ENCODE measurements at places on chromosomes 3 and 15.

DNA sequence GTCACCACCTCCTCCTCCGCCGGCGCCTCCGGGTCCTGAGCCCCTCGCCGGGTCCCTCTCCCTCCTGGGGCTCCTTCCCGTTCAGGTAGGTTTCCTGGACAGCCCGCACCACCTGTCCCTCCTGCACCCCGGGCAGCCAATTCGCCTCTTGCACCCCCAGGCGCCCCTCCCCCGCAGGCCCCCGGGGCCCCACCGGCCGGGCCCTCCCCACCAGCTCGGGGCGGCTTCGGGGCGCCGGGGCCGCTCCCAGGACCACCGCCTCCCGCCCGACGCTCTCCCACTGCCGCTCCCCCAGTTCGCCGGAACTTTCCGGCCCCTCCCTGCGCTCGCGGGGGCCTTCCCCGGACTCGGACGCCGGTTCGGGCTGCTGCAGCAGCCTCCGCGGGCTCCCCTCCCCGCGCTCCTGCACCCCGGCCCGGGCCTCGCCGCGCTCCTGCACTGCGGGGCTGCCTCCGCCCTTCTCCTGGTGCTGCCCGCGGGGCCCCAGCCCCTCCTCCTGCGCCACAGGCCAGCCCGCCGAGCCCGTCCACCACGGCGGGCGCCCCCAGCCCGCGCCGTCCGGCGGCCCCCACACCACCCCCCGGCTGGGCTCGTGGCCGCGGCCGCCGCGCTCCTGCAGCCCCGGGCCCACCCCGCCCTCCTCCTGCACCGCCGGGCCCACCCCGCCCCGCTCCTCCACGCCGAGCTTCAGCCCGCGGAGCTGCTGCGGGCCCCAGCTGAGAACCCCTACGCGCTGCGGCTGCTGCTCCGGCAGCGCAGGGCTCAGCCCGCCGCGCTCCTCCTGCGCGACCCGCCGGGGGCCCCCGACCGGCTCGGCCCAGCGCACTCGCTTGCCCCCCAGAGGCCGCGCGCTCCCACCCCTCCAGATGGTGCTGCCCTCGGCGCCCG lies 587 bp upstream of the TNK2 start:
- DNase-seq, result peak; percentile 72

DNA sequence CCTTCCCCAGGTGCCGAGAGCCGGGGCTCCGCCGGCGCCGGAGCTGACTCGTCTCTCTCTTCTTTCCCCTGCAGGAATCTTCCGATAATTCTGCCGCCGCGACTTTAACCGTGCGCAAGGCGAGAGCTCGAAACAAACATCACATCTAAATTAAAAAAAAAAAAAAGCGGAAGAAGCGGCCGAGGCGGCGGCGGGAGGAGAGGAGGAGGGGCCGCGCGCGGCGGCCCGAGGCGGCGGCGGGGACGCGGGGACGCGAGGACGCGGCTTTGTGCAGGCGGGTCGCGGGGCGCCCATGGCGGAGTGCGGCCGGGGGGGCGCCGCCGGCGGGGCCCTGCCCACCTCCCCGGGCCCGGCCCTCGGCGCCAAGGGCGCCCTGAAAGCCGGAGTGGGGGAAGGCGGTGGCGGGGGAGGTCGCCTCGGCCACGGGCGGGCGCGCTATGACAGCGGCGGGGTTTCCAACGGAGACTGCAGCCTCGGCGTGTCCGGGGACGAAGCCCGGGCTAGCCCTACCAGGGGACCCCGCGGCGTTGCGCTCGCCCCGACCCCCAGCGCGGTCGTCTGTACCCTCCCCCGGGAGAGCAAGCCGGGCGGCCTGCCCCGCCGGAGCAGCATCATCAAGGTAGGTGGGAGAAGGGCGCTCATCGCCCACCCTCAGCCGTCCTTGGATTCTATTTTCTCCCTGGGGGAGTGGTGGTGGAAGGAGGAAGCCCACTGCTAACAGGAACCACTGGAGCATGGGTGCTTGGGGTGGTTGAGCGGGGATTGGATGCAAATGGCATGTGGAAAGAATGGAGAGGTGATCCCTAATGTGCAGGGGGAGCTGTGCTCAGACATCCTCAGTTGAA lies at the start of gene PLCL2:
Gene PLCL2, plus strand, starts transcription at position 208 of the 845 bp plus-strand sequence. Its CDS starts 85 bp downstream, at position 293.
- DNase-seq, result peak; percentile 77

DNA sequence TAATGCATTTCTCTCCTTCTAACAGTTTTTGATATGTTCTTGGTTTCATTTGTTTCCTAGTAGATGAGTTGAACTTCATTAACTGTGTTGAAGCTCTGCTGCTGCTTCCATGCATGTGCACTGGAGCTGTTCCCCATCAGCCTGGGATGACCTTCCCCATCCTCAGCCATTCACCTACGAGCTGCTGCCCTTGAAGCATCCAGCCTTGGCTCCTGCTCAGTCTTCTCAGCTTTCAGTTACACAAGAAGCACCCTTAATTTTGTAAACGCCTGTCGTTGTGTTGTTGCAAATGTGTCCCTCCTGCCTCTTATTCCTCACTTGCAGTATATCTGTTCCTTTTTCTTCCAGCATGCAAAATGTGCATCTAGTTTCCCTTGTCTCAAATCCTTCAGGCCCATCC lies 8.5 kb upstream of the ZXDC start:
- DNase-seq, result no peak

GRCh38 chr3:126121632-126122031 lies 37.7 kb upstream of the SLC41A3 start:
- DNase-seq, result peak; percentile 13

- peak; percentile 80 for DNase-seq
Observed at GRCh38 chr3:13884851-13885703, 5.2 kb upstream of the WNT7A start.

GRCh38 chr3:17234382-17234781 lies 349.6 kb downstream of the PLCL2 start:
- DNase-seq, result no peak

GRCh38 chr15:48233246-48233645 lies 27.1 kb downstream of the SLC12A1 start:
- DNase-seq, result no peak

- peak; percentile 54 for DNase-seq
Observed at GRCh38 chr15:31387479-31388118, 61.0 kb downstream of the KLF13 start.

- DNase-seq, result peak; percentile 85
Observed at GRCh38 chr15:69755551-69756310, 303.1 kb downstream of the RPLP1 start.

- peak; percentile 91 for DNase-seq
Observed at GRCh38 chr3:48435774-48436476, 4.0 kb downstream of the CCDC51 start.

- peak; percentile 44 for DNase-seq
Observed at GRCh38 chr15:51936105-51936478, 35.5 kb downstream of the LEO1 start.

- no peak for DNase-seq
Observed at GRCh38 chr3:45817831-45818522, 21.6 kb upstream of the SLC6A20 start.

DNA sequence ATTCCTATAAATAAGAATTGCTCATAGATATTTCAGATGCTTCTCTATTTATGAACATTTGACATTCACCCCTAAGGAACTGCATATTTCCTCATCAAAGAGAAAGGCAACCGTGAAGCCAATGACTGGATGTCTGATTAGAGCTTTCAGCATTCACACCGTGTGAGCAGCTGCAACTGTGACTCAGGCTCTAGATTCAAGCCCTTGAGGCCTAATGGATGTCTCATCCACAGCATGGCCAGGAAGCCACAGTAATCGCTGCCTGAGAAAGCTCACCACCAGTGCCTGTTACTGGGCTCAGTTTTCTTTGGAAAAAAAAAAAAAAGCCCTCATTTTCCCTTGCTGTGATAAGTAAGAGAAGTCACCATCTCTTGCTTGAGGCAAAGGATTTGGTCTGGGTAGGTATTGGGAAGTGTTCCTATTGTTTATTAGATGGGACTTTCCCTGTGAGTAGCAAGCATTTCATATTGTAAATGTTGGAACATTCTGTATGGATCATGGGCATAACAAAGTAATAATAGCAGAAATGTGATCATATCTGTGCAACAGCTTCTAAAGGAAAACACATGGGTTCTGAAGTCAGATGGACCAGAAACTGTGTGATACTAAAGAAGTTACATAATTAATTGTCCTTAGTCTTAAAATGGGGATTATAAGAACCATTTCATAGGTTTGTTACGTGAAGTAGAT lies 783.7 kb downstream of the AGBL1 start:
- no peak for DNase-seq

DNA sequence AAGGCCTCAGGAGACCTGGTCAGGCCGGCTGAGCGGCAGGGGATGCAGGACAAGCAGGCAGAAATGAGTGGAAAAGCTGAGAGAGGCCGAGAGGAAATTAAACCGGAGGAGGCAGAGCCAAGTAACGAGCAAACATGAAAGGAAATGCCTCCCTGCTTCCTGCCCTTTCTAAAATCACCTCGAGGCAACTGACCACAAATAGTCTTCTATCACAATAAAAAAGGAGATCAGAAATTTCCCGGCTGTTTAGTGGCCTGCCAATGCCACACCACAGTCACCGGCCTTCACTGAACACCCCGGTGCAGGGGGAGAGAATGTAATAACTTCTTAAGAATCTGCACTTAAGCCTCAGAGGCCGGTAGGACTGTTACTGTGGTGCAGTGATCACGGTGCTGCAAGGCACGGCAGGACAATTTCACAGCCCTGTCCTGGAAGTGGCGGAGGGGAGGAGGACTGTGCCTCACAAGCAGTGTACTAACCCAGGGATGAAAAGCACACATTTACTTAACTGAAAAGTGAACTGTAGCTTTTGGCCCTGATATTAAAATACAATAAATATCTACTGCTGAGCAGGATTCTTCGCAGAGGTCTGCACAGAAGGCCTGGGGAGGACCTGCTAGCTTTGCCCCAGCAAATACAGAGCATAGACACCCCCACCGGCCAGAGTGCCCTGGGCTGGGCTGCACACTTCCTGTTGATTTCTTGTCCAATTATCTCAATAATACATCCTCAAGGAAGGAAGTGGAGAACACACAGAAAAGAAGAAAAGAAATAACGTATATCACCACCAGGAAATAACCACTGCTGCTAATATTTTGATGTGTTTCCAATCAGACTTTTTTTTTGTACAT lies 183.5 kb upstream of the NSMCE3 start:
- no peak for DNase-seq

DNA sequence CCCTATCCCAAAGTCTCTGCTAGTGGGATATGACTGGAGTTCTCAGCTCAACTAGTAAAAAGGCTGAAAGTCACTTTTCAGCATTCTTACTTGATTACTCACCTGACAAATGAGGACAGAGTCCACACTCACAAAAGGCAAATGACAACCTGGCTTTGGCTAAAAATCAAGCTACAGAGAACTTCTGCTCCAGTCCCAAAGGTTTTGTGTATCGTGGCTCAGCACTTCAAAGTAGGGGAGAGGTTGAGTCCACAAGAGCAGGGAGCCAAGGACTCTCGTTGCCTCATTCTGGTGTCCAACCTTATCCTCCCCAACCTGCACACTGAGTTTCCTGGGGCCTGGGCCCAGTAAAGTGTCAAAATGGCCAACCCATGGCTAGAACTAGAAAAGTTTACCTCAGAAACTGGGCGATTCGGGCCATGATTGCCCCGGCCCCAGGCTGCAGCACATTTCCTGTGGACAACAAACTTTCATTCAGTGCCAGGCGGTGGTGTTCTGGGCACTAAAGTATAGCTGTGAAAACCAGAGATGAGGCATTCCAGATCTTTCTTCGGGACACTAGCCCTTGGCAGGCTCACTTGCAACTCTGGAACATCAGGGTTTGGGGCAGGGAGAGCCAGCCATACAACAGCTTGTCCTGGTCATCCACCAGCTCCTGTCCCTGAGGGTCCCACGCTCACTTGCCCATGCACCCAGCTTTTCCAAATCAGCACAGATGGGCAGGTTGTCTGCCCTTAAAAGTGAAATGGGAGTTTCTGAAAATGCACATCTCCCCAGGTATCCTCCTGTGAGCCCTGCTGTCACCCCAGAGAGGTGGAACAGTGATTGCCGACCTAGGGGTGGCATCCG lies 3.1 kb downstream of the ACAA1 start:
- peak; percentile 34 for DNase-seq

DNA sequence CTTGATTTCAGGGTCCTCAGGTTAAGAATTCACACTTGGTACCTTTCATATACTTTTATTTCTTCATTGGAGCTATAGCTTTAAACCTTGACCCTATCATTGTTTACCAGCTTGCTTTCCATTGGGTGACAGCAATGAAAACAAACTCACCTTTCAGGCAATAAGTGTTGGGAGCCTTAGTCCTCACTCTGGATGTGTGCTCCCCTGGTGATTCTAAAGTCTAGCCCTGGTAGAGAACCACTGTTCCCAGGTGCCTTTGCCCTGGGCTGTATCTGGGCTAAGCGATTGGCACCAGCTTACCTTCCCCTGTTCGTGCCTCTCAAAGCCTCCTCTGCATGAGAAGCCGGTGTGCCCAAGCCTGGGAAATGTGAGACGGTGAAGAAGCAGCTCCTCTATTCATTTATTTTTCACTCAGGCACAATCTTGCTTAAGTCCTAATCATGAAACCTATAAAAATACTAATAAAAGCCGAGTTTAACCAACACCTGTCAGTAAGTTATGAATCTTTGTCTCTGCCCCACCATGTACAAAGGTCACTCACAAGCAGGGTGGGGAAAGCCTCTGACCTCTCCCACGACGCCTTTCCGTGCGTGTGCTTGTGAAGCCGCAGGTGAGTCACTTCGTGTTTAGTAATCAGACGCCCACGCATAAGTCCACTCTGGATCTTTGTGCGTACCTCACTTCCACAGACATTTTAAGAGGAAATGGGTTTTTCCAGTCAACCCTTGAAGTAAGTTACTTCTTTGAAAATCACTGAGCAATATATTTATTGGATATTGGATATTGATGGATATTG lies 12.8 kb upstream of the ARRDC4 start:
- no peak for DNase-seq

- no peak for DNase-seq
Observed at GRCh38 chr3:68996356-68996995, 17.0 kb downstream of the EOGT start.

DNA sequence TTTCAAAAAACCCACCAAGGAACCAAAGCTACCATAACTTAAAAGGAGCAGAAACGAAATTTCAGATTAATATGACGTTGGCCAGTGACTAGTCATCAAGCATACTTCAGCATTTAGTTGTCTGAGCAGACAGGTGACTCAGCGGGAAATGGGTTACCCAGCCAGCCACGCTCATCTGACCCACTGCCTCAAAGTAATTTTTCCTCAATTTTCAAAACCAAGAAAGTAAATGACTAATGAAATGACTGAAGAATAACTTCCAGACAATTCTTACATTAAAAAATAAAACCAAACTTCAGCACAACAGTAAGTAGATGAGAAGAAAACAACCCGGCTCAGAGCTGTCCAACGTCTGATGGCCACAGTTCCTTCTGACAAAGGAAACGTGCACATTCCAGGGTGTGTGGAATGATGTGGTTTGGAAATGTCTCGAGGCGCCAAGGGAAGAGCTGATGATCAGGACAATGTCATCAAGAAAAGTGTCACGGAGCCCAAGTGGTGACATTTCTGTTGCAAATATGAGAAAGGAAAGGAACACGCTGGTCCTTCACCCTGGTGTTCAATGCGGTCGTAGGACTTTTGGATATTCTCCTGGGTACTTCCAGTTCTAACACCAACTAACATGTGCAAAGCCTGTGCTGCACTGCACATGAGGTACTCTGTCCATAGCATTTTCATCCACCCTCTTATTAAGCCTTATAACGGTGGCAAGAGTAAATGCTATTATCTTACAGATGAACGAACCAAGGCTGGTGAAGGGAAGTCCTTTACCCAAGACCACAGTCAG lies 79.1 kb downstream of the FOXP1 start:
- DNase-seq, result no peak

Data from activated CD8-positive, alpha-beta memory T cell treated with anti-CD3 and anti-CD28 coated beads, Interleukin-2, amount 50 U/mL, for 48 hours (primary cell).